ENCODE measurements at places on chromosomes 2 and 18. TPM values are rescaled to one million over a fixed set of nuclear protein-coding genes. Genes with fewer than 3 reads are reported as not detected.

RESP18 gene
- not detected for total RNA-seq

STON1 gene
- total RNA-seq, result 11.3 TPM

SERPINB3 gene
- not detected for total RNA-seq

DYNC1I2 gene
- total RNA-seq, result 142 TPM

ADRA2B gene
- total RNA-seq, result not detected

SNRNP27 gene
- 28.2 TPM for total RNA-seq

MYOM1 gene
- 0.18 TPM for total RNA-seq

AKAIN1 gene
- total RNA-seq, result not detected

LCT gene
- total RNA-seq, result not detected

MARCHF4 gene
- 7.2 TPM for total RNA-seq

AQP12B gene
- total RNA-seq, result not detected

CYP26B1 gene
- total RNA-seq, result 1.3 TPM

PER2 gene
- 2.6 TPM for total RNA-seq

SYT4 gene
- not detected for total RNA-seq

NDC80 gene
- total RNA-seq, result 9.8 TPM

CTAGE1 gene
- 0.09 TPM for total RNA-seq

C2orf66 gene
- total RNA-seq, result 0.09 TPM

PROKR1 gene
- total RNA-seq, result not detected

MC5R gene
- total RNA-seq, result not detected
